ENCODE measurements at places on chromosomes 1 and 21. TPM values are rescaled to one million over a fixed set of nuclear protein-coding genes. Genes with fewer than 3 reads are reported as not detected.
A peak's percentile ranks its signal among the peaks of the same experiment; 100 is the strongest.

DNA sequence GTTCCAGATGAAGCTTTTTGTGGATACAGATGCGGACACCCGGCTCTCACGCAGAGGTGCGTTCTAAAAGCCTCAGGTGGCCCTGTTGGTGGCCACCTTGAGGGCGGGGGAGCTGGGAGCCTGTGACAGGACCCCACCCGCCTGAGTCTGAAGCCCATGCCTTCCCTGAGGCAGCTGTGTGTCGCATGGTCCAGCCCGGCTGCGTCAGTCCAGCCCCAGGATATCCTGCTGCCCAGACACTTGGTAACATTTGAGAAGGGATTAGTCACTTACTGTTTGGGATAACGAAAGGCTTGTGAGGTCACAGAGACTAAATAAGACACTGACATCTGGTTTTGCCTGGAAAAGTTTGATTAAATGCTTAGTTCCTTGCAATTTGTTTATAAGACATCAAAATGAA lies 68.9 kb downstream of the UCK2 start:
- H3K27me3 ChIP-seq: no peaks in the 10 kb centered on the region
- no peak for DNase-seq
- peaks cover 8% of the 10 kb centered on the region for H3K36me3 ChIP-seq
- peaks cover 20% of the 10 kb centered on the region for H3K4me1 ChIP-seq

DNA sequence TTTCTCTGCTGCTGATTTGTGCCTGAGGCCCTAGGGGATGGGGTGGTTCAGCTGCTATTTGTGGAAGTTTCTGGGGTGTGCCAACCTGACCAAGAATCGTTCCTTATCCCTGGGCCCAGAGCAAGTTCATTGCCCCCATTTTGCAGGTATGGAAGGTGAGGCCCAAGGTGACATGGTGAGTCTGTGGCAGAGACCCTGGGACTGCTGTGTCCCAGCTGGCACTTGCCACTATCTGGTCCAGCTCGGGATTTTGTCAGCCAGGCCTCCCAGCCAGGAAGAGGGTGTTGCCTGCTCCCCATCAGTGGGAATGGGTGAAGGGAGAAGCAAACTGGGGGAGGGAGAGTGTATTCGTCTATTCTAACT lies 18.9 kb upstream of the LRP8 start:
- DNase-seq: no peak
- H3K4me1 ChIP-seq: no peaks in the 10 kb centered on the region
- H3K4me3 ChIP-seq: no peak overlapping the region
- no peak overlapping the region for H3K27ac ChIP-seq
- peaks cover under 1% of the 10 kb centered on the region for H3K27me3 ChIP-seq

RC3H1 gene
- 32.9 TPM for total RNA-seq

VSIG8 gene
- total RNA-seq: not detected

LDLRAD1 gene
- total RNA-seq: not detected

DNA sequence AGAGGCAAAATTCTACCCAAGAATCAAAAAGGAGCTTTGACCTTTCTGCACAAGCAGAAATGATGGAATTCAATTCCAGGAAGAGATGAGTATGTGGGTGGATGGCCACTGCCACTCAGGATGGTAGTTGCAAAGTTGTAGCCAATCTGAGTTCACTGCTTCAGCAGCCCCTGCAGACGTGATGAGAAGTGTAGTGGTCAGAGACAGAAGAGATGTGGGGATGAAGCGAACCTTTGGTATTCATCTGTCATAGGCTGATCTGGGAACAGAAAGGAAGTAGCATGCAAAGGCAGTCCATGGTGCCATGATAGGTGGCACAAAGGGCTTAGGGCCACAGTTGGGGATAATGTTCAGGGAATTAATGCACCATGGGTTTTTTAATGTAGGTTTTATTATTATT lies 81.1 kb upstream of the PGBD5 start:
- no peak for DNase-seq
- H3K36me3 ChIP-seq: no peaks in the 10 kb centered on the region
- peaks cover 8% of the 10 kb centered on the region for H3K4me1 ChIP-seq

- no peaks in the 10 kb centered on the region for H3K4me1 ChIP-seq
- H3K4me3 ChIP-seq: no peak overlapping the region
- H3K36me3 ChIP-seq: no peaks in the 10 kb centered on the region
- DNase-seq: no peak
- H3K27ac ChIP-seq: no peak overlapping the region
These were observed 49.7 kb upstream of the GRIK3 start for GRCh38 chr1:37084013-37084412.

DNA sequence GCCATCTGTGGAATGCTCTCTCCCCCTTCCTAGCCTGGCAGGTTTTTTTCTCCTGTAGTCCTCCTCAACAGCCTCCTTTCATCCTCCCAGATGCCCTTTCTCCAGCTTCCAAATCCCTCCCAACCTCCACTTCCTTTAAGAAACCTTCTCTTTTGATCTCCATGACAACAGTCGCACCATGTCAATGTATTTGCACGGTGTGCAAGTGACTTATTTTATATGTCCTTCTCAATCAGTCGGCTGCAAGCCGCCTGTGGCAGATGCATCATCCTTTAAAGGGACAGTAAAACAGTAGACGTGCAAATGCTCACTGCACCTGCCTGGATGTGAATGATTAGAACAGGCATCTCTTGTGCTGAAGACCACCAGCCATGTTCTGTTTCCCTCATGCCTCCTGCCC lies 285.2 kb downstream of the PCP4 start:
- no peak overlapping the region for H3K27ac ChIP-seq
- H3K36me3 ChIP-seq: no peaks in the 10 kb centered on the region
- H3K27me3 ChIP-seq: no peaks in the 10 kb centered on the region
- H3K4me1 ChIP-seq: no peaks in the 10 kb centered on the region
- DNase-seq: no peak

DNA sequence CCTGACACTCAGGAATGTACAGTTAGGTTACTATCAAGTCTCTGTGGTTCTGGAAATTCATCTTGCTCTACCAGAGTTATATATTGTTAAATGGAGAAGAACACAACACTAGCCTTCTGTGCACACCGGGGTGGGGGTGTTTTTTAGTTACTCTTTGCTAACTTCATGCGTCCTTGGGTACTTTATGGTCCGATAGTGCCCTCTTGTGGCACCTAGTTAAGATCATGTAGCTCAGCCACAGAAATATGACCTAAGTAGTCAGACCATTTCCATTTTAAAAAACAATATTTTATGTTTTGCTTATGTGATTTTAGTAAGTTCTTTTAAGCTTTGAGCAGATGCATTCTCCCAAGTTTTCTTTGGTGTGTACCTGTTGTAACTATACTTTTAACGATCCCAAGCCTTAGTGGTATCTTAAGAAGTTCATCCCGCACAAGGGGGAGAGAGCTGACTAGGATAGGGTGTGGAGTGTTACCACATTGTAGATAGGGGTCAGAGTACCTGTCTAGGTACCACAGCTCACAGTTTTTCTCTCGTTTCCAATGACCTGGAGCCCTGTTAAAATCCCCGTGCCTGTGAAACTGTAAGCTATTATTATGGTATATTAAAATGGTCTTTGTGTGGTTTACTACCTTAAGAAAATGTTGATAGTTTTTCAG lies 20.6 kb upstream of the SH3D21 start:
- no peaks in the 10 kb centered on the region for H3K27me3 ChIP-seq
- peak; percentile 82 for DNase-seq
- H3K27ac ChIP-seq: peak overlapping the region; percentile 15
- no peak overlapping the region for H3K4me3 ChIP-seq
- H3K36me3 ChIP-seq: peaks cover 72% of the 10 kb centered on the region

MANEAL gene
- 1.2 TPM for total RNA-seq

DNA sequence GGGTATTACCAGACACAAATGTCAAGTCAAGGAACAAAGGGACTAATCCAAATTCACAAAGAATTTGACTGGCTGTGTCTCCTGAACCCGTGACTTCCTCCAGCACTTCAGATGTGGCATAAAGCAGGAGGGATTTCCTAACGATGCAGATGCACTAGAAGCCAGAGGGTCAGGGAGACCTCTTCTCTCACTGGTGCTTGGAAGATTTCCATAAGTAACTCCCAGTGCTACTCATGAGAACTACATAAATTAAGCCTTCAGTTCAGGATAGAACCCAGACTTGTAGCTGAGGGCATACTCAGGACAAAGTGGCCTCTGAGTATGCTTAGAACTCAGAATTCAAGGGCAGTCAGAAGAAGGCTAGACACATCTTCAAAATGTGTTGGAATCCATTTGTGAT lies 83.6 kb upstream of the NRIP1 start:
- no peak for DNase-seq
- no peaks in the 10 kb centered on the region for H3K36me3 ChIP-seq
- peaks cover 8% of the 10 kb centered on the region for H3K4me1 ChIP-seq
- no peak overlapping the region for H3K4me3 ChIP-seq
- no peak overlapping the region for H3K27ac ChIP-seq

GRCh38 chr1:232969799-232970198 lies 19.4 kb downstream of the NTPCR start:
- peaks cover 54% of the 10 kb centered on the region for H3K36me3 ChIP-seq
- no peak overlapping the region for H3K27ac ChIP-seq
- no peak overlapping the region for H3K4me3 ChIP-seq
- no peaks in the 10 kb centered on the region for H3K27me3 ChIP-seq

- no peak overlapping the region for H3K4me3 ChIP-seq
- H3K4me1 ChIP-seq: no peaks in the 10 kb centered on the region
- no peak overlapping the region for H3K27ac ChIP-seq
- H3K27me3 ChIP-seq: peaks cover 21% of the 10 kb centered on the region
These were observed 32.4 kb upstream of the PGBD5 start for GRCh38 chr1:230458509-230458908.

DNA sequence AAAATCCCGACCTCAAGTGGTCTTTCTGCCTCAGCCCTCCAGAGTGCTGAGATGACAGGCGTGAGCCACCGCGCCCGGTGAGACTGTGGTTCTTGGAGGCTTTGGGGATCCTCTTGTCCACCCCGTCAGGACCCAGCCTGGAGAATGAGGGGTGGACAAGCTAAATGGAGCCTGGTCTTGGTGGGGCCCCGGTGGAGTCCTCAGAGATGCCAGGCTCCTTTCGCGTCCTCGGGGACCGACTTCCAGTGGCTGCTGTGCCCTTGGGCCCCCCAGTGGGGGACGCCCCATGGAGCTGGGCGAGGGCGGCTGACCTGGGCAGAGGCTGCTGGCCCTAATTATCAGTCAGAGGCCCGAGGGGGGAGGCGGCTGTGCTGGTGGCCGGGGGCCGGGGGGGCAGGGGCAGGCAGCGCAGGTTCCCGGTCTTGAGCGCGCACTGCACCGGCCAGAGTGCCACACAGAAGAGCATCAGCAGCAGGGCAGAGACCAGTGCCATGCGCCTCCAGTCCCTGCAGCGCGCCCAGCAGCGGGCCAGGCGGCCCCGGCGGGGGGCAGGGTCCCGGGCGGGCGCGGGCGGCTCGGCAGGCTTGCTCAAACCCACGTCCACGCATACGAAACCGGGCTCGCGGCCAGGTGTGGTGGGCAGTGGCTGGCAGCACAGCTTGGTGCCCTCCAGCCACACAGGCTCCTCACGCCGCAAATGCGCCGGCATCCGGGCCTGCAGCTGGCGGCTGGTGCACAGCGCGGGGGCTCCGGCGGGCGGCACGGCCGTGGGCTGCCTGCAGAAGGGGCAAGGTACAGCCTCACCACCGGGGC lies 2.4 kb downstream of the RNF223 start:
- no peak overlapping the region for H3K4me3 ChIP-seq
- peaks cover 8% of the 10 kb centered on the region for H3K4me1 ChIP-seq
- no peak overlapping the region for H3K27ac ChIP-seq
- no peak for DNase-seq
- H3K36me3 ChIP-seq: no peaks in the 10 kb centered on the region

- peaks cover 15% of the 10 kb centered on the region for H3K36me3 ChIP-seq
- no peak overlapping the region for H3K27ac ChIP-seq
These were observed 167.2 kb downstream of the RUNX1 start for GRCh38 chr21:34881839-34882371.

KCNK2 gene
- not detected for total RNA-seq

OR2T34 gene
- not detected for total RNA-seq

STUM gene
- total RNA-seq: not detected

- peak overlapping the region; percentile 94 for H3K27ac ChIP-seq
- DNase-seq: peak; percentile 53
- H3K27me3 ChIP-seq: no peaks in the 10 kb centered on the region
- peaks cover 44% of the 10 kb centered on the region for H3K4me1 ChIP-seq
These were observed 129.8 kb upstream of the SAMSN1 start for GRCh38 chr21:14675774-14676530.

GRCh38 chr1:173893611-173894010 lies 23.5 kb downstream of the SERPINC1 start:
- no peak overlapping the region for H3K27ac ChIP-seq
- H3K36me3 ChIP-seq: peaks cover 22% of the 10 kb centered on the region
- no peaks in the 10 kb centered on the region for H3K4me1 ChIP-seq
- no peak overlapping the region for H3K4me3 ChIP-seq
- DNase-seq: no peak

DNA sequence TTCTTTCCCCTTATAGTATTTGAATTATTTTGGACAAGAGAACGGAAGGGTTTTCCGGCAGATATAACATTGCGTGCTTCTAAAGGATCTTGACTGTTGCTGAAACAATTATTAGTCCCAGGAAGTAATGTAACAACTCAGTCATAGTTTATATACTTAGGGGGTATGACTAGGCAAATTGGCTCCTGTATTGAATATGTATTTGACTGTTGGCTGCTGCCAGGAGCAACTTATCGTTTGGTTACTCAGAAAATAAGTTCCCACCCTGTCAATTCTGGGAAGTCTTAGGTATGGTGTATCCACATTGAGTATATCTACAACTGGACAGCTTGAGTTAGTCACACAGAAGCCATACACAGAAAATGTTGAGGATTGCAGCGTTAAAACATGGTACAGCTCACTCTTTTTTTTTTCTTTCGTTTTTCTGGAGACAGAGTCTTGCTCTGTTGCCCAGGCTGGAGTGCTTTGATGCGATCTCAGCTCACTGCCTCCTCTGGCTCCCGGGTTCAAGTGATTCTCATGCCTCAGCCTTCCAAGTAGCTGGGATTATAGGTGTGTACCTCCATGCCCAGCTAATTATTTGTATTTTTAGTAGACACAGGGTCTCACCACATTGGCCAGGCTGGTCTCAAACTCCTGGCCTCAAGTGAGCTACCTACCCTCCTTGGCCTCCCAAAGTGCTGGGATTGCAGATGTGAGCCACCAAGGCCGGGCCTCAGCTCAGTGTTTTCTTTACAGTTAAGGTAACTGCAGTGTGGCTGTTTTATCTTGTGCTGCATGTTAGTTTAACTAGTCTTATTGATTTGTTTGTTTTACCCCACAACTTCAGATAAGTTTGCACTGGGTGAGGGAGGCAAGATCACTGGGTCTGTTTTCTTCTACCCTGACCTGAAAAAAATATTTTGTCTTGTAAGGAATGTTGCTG lies 10.2 kb downstream of the SMAP2 start:
- H3K36me3 ChIP-seq: peaks cover 43% of the 10 kb centered on the region
- H3K27me3 ChIP-seq: no peaks in the 10 kb centered on the region
- peaks cover 88% of the 10 kb centered on the region for H3K4me1 ChIP-seq

DNA sequence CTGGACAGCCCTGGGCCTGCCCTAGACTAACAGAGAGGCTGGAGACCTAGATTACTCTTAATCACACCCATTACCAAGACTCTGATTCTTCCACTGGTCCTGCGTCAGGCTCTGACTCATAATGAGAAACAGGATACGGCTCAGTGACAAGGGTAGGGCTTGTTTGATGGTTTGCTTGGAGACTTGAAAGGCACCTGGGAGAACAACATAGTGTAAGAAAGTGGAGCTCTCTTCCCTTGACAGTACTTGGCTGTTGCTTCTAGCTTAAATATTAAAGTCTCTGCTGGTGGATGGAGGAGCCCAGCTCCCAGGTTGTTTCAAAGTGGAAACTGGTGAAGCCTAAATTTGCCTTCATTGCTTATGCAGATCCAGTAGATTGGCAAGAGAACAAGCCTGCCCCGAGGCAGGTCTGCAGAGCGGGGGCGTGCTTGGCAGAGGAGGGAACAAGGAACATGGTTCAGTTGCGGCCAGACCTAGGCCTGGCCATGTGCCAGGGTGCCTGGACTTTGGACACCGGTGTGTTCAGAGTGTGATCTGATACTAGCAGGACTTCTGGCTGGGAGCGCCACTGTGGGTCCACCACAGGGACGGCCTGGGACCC lies 480.6 kb downstream of the CAMTA1 start:
- no peaks in the 10 kb centered on the region for H3K4me1 ChIP-seq
- H3K36me3 ChIP-seq: no peaks in the 10 kb centered on the region
- DNase-seq: no peak
- H3K4me3 ChIP-seq: no peak overlapping the region
- H3K27ac ChIP-seq: no peak overlapping the region
